ENCODE measurements at places on chromosomes 13 and 19. TPM values are rescaled to one million over a fixed set of nuclear protein-coding genes. Genes with fewer than 3 reads are reported as not detected.

Gene BORA
- 3.1 TPM for polyA plus RNA-seq

Gene SIGLECL1
- polyA plus RNA-seq: not detected

Gene ANKRD24
- polyA plus RNA-seq: 1.6 TPM

Gene THSD8
- polyA plus RNA-seq: 2.9 TPM

Gene LYPD5
- polyA plus RNA-seq: 0.61 TPM

Gene CEACAM8
- polyA plus RNA-seq: not detected

Gene ZNF317
- 29.6 TPM for polyA plus RNA-seq

Gene ERFL
- polyA plus RNA-seq: 0.25 TPM

Gene ZNF540
- polyA plus RNA-seq: 2.9 TPM

Gene RNF17
- not detected for polyA plus RNA-seq

Gene SLC15A1
- polyA plus RNA-seq: 0.19 TPM

Gene IGFL1
- 0.88 TPM for polyA plus RNA-seq

Gene CALR3
- not detected for polyA plus RNA-seq

Gene POU2F2
- 2.7 TPM for polyA plus RNA-seq

Gene TUBA3C
- polyA plus RNA-seq: 0.25 TPM

Gene HSH2D
- 17.7 TPM for polyA plus RNA-seq

Gene GRK1
- not detected for polyA plus RNA-seq

Gene BBC3
- 9.8 TPM for polyA plus RNA-seq

Gene CGB2
- polyA plus RNA-seq: not detected

Gene ZNF578
- not detected for polyA plus RNA-seq

Gene ZNF823
- polyA plus RNA-seq: 4.3 TPM

Gene MAP4K1
- 5.0 TPM for polyA plus RNA-seq

Gene ZNF99
- polyA plus RNA-seq: not detected

Gene LCP1
- polyA plus RNA-seq: 20.0 TPM

Gene ZNF700
- 5.2 TPM for polyA plus RNA-seq

Gene CYP2A6
- polyA plus RNA-seq: not detected

Gene FGF14
- 0.50 TPM for polyA plus RNA-seq

Gene DNAAF3
- 0.68 TPM for polyA plus RNA-seq

Gene ZNF66
- polyA plus RNA-seq: 0.53 TPM

Gene CCDC106
- polyA plus RNA-seq: 12.0 TPM

Gene RGL3
- 41.2 TPM for polyA plus RNA-seq

Gene NCR1
- not detected for polyA plus RNA-seq

Gene KCNN1
- not detected for polyA plus RNA-seq

Gene NHLRC3
- polyA plus RNA-seq: 5.7 TPM

Measured in stomach (tissue), 19 donors.